Hepatocyte (in vitro differentiated cells): ENCODE measurements at places on chromosomes 2 and 18.

GRCh38 chr18:28115149-28115550, 61.8 kb downstream of the CDH2 start:
- DNase-seq = peak; percentile 22

DNA sequence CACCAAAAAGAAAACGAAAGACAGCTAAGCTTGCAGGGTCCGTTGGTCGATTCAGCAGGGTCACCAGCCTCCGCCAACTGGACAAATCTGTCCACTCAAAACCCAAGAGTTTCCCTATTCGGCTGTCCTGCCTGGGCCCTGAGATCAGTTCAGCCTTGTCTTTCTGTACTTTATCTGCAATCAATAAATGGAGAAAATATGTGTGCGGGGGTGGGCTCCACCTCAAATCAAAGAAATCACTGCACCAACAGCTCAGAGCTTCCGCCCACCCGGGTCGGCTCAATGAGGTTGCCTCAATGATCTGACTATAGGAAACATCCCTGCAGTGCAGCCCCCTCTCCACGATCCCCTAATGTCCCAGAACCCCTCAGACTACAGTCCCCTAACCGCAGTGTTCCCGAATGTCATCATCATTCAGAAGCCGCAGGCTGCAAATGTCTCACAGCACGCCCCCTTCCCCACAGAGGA, 447 bp downstream of the GGCX start:
- DNase-seq = no peak

- no peak for DNase-seq
Measured at GRCh38 chr2:118151831-118152230, 63.6 kb downstream of the INSIG2 start.

DNA sequence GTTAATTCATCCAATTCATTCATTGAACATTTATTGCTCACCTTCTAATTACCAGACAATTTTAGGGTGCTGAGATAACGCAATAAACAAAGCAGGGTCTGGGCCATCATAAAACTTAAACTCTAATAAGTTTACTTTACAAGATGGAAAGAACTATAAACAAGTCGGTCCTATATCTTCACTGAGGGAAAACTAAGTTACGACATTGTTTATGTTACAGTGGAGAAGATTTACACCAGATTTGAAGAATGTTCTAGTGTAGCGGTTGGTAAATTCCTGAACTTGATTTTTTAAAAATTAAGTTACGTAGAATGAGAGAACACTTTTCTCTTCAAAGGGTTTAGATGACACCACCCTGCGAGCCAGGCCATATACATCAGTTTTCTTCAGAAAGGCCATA, 20.7 kb upstream of the FRZB start:
- DNase-seq = no peak

GRCh38 chr2:237911363-237912017, 52.1 kb downstream of the RAMP1 start:
- DNase-seq = no peak

DNA sequence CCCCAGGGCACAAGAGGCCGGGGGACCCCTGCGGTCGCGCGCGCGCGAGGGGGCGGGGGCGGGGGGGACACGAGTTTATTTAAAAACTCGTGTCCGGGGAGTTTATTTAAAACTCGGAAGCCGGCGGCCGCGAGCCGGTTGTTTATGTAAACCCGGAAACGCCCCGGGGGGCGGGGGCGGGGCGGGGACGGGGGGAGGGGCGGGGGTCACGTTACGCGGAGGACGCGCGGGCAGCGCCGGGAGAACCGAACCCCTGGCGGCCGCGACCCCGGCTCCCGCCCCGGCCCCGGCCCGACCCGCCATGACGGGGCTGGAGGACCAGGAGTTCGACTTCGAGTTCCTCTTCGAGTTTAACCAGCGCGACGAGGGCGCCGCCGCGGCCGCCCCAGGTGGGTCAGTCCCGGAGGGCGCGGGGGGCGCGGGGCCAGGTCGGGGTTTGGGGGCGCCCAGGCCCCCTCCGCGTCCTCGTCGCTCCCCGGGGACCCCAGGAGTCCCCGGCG, 4.4 kb downstream of the NFATC1 start:
- peak; percentile 71 for DNase-seq

GRCh38 chr18:67776929-67777328, 260.4 kb upstream of the DSEL start:
- peak; percentile 13 for DNase-seq
